ENCODE measurements at places on chromosomes 7 and 10.
A peak's percentile ranks its signal among the peaks of the same experiment; 100 is the strongest.

DNA sequence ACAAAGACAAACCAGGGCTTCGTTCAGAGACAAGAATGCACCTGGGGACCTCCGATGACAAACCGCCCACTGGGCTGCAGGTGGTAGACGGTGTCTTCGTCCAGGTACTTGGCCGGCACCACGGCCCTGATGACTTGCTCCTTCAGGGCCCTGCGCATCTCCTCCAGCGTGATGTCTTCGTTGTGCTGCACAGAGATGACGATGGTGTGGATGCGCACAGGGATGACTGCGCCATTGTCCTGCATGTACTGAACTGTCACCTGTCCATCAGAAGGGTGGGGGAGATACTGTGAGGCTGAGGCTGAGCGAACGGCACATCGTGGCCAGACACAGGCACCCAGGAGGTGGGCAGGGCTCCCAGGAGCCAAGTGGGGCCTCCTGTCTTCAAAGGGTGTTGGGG lies 13.1 kb downstream of the MAT1A start:
- no peak for DNase-seq

- DNase-seq: no peak
These were observed 45.0 kb upstream of the CSTF2T start for GRCh38 chr10:51744235-51745000.

DNA sequence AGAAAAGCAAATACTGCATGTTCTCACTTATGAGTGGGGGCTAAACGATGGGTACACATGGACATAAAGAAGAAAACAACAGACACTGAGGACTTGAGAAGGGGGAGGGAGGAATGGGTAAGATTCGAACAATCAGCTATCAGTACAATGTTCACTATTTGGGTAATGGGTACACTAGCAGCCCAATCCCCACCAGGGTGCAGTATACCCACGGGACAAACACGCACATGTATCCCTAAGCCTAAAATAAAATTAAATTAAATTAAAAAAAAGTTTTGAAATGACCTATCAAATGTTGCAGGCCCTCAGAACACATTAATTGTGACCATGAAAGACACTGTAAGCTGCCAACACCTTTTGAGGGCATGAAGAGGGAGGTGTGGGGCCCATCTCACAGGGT lies 316.0 kb downstream of the WDR37 start:
- DNase-seq: no peak

DNA sequence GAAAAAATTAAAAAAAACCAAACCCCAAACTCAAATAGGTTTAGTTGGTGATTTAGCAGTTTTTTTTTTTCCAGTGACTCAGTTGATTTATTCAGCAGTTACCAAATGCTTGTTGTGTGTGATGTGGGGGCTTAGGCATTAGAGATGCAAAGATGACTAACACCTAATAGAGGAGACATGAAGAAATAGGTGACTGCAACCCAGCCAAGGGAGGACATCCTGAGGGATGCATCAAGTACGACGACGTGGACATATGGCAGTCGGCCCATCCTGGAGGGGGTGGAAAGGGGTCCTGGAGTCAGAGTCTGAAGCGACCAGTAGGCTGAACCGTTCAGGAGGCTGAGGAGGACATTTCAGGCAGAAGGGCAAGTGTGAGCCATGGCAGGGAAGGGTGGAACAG lies 35.5 kb downstream of the LRMDA start:
- DNase-seq: no peak

- DNase-seq: no peak
These were observed 13.2 kb upstream of the ABCB5 start for GRCh38 chr7:20602306-20602705.

DNA sequence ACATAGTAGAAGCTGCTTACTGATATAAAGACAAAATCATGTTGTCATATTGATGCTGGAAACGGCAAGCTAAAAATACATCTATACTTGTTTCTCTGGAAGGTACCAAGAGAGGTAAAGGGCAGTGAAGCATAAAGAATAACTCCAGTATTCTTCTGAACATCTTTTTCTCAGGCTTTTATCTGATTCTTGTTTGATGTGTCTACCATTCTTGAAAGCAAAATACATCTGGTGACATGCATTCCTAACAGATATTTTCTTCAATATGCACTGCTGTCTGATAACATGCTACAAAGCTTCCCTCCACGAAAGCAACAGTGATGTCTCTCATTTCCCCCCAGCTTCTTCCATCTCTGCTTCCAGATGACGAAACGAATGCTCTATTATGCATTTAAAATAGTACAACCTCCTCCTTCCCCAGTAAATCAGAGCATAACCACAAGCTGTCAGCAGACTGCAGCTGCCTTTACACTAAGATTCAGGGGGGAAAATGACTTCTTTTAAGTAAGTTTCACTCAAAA lies 100.8 kb downstream of the ARHGAP21 start:
- peak; percentile 10 for DNase-seq
